ENCODE measurements at places on chromosomes 4 and X. TPM values are rescaled to one million over a fixed set of nuclear protein-coding genes. Genes with fewer than 3 reads are reported as not detected.

The NRK gene
- total RNA-seq: not detected

The SLC9B1 gene
- total RNA-seq: 5.2 TPM

The PRDM8 gene
- 23.0 TPM for total RNA-seq

The TLL1 gene
- not detected for total RNA-seq

The CCDC110 gene
- total RNA-seq: 0.19 TPM

Measured in CD4-positive, alpha-beta memory T cell (primary cell).